ENCODE measurements at places on chromosomes 16 and 17.

DNA sequence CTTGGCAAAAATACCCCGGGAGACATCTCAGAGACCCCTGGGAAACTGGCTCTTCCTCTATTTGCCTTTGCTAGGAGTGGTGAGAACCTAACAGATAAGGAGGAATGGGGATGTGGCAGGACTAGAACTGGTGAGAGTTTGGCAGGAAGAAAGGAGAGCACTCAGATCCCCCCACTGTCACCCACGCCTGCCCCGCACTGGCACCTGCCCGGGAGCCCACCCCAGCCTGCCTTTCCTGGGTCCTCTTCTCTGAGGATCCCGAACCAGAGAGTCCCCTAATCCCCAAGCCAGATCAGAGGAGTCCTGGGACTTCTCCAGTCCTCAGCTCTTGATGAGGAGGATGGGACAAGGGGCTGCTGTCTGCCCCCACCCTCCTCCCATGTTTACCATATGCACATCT is 3.7 kb downstream of the KCNH6 start:
- no peak for DNase-seq

DNA sequence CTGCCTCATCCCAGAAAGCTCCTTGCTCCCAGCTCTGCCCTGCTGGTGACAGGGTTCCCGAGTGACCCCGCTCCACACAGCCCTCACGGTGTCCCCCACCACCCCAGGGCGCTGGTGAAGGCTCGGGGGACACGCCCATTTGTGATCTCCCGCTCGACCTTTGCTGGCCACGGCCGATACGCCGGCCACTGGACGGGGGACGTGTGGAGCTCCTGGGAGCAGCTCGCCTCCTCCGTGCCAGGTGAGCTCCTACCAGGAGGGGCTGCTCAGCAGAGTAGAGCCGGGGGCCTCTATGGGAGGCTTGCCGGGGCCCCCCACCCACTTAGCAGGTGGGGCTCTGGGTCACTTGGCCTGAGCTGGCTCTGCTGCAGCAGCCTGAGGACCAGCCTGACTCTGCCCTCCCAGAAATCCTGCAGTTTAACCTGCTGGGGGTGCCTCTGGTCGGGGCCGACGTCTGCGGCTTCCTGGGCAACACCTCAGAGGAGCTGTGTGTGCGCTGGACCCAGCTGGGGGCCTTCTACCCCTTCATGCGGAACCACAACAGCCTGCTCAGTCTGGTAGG is 11.2 kb downstream of the GAA start:
- no peak for DNase-seq

- no peak for DNase-seq
Observed at GRCh38 chr16:77374384-77374783, 60.5 kb downstream of the ADAMTS18 start.

- DNase-seq: peak; percentile 90
Observed at GRCh38 chr16:85717393-85718152, 28.8 kb upstream of the GINS2 start.

- DNase-seq: no peak
Observed at GRCh38 chr16:68781784-68782183, 44.7 kb downstream of the CDH1 start.

DNA sequence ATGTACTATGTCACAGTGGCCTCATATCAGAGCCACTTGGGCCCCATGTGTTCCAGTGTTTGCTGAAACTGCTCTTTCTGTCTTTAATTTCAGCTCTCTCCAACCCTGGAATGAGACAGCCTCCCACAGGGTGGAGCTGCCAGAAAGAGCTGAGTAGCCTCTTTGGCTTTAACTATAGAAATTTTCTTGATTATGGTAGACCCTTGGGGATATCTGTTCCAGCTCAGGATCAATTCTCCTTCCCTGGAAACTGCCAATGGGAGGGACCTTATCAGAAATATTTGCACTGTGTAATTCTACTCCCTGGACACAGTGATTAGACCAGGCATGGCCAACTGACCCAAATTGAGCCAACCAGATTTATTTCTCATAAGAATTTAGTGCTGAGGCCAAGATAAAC is 39.0 kb upstream of the KDM8 start:
- no peak for DNase-seq

DNA sequence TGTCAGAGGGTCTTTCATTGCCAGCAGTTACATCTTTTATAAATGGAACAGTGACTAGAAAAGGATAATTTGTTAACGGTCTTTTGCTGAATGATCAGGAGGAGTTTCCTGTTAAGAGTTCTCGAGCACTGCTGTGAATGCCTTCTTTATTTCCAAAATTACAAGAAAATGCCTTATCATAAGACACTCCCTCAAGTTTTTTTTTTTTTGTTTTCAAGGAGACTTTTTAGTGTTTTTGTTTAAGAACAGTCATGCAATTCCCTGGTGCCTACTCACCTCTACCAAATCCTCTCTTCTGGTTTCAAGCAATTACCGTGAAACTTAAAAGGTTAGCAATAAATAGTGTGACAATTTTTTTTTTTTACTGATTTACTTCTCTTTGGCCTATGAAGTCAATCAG is 19.0 kb upstream of the VWA3A start:
- no peak for DNase-seq

DNA sequence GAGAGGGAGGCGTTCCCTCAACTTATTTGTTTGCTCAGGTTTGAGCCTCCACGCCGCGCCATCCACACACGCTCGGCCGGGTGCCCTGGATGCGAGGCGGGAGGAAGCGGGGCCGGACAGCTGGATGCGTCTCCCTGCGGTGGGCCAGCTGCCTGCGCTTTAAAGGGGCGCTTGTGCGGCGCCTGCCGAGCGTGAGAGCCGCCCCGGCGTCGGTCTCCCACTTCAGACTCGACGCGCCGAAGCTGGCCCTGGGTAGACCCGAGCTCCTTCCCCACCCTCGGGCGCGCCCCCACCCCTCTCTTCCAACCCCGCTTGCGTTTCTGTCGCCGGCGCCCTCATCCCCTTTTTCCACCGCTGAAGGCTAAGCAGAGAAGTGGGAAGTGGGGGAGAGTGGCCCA is 527 bp upstream of the CHAD start:
- DNase-seq: no peak

DNA sequence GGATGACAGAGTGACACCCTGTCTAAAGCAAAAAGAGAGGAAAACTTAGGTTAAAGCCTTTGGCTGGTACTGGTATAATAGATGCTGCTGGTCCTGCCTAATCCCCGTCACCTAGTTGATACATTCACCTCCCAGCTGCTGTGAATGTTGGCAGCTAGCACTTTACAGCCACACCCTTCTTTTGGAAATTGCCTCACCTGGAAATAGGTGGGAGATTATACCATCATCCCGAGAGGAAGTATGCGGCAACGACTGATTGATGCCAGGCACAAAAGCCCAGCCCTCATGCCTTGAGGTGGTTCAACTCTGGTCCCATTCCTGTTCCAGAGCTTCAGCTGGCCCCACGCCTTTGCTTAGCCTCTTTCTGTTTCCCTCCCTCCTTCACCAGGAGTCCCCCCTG is 53.2 kb upstream of the SIAH1 start:
- DNase-seq: no peak

DNA sequence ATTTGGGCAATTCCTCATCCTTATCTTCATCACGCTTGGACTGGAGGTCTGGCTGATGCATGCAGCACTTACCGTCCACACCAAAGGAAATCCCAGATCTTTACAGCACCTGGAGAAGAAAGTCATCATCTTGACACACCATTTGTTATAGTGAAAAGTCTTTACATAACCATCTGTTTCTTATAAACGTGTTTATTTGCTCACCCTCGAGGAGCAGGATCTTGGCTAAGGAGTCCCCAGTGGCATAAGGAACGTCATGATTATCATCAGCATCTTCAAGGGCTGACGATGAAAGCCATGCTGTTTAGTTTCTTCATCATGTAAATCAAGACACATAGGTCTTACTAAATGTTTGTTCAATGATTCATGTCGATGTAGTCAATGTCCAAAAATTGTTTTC is 248.8 kb upstream of the ELAC2 start:
- no peak for DNase-seq

DNA sequence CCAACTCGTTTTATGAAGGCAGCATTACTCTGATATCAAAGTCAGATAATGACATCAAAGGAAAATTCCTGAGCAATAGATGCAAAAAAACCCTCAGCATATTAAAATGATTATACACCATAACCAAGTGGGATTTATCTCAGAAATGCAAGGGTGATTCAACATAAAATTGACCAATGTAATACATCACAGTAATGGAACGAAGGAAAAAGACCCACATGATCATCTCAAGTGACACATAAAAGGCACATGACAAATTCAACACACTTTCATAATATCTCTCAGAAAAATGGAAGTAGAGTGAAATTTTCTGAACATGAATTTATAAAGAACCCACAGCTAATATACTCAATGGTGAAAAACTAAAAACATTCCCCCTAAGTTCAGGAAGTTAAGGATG is 118.8 kb downstream of the ITFG1 start:
- DNase-seq: no peak

DNA sequence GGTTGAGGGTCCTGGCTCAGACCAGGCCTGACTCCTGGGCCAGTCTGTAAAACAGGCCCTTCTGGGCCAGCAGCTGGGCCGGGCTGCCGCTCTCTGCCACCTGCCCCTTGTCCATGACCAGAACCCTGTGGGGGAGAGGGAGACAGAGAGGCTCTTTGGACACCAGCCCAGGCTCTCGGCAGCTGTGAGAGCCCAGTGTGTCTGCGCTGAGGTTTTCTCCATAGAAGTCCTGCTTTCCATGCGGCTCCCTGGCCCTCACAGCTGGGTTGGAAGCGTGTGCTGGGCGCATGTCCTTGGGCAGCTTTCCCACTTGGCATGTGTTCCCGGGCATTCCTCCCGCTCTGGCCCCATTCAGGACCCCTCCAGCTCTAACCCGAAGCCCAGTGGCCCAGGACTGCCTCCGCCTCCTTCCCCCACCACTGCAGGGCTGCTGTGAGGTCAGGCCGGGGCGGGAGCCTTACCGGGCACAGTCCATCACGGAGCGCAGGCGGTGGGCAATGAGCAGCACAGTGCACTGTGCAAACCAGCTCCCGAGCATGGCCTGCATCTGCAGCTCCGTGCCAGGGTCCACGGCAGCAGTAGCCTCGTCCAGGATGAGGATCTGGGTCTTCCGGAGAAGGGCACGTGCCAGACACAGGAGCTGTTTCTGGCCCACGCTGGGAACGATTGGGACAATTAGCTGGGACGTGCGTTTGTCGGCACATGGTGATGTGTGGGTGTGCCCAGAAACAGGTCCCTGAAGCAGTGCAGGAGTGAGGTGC is 73.0 kb downstream of the ABCC6 start:
- no peak for DNase-seq

DNA sequence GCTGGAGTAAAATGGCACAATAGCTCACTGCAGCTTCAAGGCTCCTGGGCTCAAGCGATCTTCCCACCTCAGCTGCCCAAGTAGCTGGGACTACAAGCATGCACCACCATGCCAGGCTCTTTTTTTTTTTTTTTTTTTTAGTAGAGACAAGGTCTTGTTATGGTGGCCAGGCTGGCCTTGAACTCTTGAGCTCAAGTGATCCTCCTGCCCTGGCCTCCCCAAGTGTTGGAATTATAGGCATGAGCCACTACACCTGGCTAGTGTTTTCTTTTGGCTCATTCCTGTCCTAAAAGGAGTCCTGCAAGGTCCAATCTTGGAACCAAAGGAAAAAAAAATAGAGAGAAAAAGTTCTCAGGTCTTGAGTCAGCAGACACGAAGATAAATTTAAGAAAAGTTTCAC is 30.8 kb downstream of the PKD1L3 start:
- no peak for DNase-seq

GRCh38 chr17:74757931-74758847 is 9.8 kb downstream of the NHERF1 start:
- DNase-seq: no peak

DNA sequence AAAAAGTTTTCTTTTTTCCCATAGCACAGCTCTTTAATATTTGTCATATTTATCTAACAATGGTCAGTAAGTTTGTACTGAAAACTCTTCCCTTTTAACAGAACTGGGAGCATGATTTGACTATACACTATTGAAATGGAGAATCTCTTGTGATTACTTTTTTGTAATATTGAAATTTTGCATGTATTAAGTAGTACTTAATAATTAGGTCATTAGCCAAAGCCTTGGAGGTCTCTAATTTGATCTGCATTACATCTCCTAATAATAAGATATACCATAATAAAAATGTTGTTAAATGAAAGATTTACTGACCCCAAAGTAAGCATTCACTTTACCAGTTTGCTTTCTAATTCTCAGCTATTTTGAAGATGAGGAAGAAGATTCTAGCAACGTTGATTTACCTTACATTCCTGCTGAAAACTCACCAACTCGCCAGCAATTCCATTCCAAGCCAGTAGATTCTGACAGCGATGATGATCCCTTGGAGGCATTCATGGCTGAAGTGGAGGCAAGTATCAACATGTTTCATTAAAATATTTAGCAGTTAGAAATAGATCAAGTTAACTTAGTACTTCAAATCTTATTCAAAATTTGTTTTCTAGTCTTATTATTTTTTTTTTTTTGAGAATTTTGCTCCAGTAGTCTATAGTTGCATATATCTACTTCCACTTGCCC is 18.2 kb downstream of the DDX42 start:
- no peak for DNase-seq

- no peak for DNase-seq
Observed at GRCh38 chr17:33497623-33498022, 204.5 kb upstream of the ASIC2 start.

DNA sequence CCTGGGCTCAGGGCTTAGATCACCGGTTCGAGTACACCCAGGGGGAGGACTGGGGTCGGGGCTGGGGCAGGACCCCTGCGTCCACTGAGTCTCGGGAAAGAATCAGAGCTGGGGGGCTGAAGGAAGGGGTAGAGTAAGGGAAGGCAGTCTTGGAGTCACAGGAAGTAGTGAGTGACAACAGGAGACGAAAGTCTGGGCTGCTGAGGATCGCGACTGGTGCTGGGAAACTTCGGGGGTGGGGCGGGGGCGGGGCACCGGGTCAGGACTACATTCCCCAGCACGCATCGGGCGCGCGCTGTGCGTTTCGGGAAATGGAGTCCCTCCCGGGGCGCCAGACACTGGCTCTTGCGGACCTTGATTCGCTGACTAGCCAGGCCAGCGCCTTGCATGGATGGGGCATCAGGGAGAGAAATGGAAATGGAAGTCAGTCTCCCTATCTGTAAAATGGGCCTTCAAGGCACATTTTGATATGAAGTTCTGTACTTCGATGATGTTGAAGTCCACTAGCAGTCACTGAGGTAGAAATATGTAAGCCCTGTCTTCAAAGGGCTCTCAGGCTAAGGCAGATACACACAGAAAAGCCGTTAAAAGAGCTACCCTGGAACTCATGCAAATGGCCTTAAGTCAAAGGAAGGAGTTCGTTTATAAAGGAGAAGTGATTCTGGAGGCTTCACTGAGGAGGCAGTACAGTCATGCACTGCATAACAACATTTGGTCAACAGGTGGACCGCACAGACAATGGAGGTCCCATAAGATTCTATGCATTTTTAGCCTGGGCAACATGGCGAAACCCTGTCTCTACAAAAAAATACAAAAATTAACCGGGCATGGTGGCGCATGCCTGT is 697 bp downstream of the CTF1 start:
- no peak for DNase-seq

All from NCI-H1694 (cell line).